Germinal center (tissue), 1 donor: ENCODE measurements at places on chromosomes 7 and 10.
A peak's percentile ranks its signal among the peaks of the same experiment; 100 is the strongest.

DNA sequence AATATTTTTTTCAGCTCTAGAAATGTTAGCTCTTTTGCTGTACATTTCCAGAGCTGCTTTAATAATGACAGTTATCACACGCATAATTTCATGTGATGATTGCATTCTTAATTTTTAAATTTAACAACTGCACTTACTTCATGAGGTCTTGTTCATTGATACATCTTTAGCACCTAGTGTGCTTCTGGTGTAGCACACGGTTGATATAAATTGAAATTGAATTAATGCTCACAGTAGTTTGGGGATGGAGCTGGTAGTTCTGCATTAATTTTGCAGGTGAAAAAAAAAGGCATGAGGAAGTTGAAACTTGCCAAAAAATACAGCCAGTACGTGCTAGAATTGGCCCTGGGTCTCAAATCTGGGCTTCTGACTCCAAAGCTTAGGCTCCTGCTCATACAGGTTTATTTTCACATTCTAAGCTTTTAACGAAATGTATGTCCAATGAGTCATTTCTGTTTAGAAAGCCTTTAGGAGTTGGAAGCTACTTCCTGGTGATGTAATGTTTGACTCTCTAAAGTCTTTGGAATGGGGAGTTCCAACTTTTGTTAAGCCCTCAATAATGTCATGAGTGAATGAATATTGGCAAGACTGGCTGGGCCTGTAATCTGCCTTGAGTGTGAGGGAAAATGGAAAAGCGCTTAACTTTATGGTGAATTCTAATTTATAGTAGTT is 62.5 kb downstream of the DAGLB start:
- DNase-seq = no peak

GRCh38 chr7:46169384-46169755 is 248.3 kb upstream of the IGFBP3 start:
- DNase-seq = no peak

DNA sequence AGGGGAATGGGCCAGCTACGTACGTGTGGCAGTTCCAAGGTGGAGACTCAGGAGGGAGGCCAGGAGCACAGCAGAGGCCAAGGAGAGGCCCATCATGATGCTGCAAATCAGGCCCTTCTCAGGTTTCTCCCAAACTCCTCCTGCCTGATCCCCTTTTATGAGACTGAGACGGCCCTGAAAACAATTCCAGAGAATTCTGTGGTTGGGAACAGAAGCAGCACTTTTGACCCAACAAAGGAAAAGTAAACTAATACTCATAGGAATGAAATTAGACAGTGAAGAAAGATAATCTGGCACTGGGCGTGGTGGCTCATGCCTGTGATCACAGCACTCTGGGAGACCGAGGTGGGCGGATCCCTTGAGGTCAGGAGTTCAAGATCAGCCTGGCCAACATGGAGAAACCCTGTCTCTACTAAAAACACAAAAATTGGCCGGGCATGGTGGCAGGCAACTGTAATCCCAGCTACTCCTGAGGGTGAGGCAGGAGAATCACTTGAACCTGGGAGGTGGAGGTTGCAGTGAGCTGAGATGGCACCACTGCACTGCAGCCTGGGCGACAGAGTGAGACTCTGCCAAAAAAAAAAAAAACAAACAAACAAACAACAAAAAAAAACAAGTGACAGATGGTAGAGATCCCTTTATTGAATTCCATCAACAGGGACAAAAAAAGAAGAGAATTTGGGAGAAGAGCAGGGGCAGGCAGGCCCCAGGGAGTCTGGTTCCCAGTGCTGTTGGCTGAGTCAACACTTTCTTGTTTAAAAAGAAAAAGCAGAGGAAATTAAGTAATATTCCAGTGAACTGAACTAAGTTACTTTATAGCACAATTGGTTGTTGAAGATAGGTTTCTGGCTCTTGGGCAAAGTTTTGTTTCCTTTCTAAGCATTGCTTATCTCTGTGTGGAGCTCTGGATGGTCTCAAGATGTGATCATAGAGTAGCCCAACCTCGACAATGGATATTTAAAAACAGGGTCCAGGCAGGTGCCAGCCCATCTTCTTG is at the start of gene CCL26:
Gene CCL26, minus strand, starts transcription at position 131 of the 997 bp plus-strand sequence. Its CDS starts 35 bp downstream, at position 96.
- no peak for DNase-seq

- no peak for DNase-seq
These were observed 37.6 kb downstream of the R3HCC1L start for GRCh38 chr10:98172073-98172472.

- no peak for DNase-seq
These were observed 521.9 kb downstream of the TYW1 start for GRCh38 chr7:67518580-67518979.

DNA sequence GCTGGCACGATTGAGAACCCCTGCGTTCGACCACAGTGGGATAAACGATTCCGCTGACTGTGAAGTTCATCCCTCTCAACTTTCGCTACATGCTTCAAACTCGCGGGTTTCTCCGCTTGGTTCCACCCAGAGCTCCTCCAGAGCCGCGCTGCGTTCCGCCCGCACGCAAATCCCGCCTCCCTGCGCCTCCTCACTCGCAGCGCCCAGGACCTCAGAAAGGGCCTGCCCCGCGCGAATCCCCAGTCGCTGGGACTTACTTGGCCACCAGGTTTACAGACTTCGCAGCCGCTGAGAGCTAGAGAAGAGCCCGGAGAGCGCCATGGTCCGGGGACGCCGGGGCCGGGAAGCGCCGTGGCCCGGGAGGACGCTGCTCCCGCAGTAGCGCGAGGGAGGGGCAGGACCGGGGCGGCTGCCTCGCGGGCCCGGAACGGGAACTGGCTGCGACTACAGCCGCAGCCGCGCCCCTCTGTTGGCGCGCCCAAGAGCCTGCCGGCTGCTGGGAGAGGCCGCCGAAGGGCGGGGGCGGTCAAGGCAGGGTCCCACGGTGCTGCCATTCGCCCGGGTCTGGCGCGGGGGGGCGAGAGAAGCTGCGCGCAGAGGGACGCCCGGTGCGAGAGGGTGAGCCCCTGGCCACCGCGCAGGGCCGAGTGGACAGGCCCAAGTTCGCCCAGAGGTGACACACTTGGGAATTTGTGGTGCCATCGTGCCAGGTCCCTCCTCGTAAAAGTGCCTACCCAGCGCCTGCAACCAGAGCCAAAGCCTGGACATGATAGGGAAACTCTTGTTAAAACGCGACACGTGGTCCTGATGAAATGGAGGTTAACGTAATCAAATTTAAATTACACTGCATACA is at the start of gene NOD1:
Gene NOD1, minus strand, starts transcription at position 436 of the 853 bp plus-strand sequence. CDS start 21,863 bp downstream, outside the sequence.
- DNase-seq = peak; percentile 75

GRCh38 chr10:52050429-52051047 is 263.5 kb upstream of the DKK1 start:
- DNase-seq = no peak

GRCh38 chr10:1048349-1048731 is 579 bp downstream of the IDI1 start:
- no peak for DNase-seq

GRCh38 chr10:119748871-119749270 is 23.0 kb downstream of the INPP5F start:
- DNase-seq = no peak

DNA sequence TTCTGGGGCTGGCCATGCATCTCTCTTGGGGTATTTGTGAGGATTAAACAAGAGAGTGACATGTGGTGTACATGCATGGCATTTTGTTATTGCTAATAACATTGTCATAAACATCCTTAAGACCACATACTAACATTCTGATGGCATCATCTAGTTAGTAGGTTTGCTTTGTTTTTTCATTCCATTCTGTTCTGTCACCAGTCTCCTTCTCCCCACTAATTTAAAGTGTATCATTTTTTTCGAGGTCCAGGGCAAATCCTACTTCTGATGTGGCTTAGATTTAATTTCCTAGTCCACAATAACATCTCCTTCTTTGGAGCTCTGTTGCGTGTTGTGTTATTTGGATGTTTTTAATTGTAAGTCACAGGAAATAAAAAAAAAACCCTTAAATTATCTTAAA is 248.1 kb downstream of the LRMDA start:
- no peak for DNase-seq

GRCh38 chr10:17783751-17784150 is 25.4 kb upstream of the MRC1 start:
- DNase-seq = no peak

GRCh38 chr7:111180338-111180737 is 89.4 kb downstream of the LRRN3 start:
- no peak for DNase-seq

DNA sequence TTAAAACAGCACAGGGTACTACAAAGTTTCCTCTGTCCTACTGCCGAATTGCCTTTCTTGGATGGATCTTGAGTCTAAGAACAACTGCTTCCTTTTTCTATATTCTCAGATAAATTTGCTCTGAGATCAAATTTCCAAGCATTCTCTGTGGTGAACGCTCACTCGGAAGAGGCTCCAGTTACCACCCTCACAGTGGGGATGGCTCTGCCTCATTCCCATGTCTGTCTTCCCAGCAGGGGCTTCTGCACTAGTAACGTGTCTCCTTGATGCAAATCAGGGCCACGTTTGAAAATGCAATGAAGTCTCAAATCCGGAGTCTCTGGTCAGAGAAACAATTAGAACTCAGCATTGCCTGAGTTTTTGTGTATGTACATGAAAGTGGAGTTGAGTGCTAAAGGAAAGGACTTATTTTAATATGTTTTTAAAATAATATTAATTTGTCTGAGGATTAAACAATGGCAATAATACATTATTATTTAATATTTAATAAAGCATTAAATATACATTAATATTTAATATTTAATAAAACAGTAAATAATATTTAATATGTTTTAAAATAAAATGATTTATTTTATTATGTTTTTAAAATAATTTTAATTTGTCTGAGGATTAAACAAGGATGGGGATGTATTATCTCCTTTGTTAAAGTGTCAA is 61.8 kb downstream of the INHBA start:
- no peak for DNase-seq

- no peak for DNase-seq
These were observed 7.4 kb upstream of the PTPRN2 start for GRCh38 chr7:158595068-158595467.

- DNase-seq = no peak
These were observed 1.9 kb upstream of the NRF1 start for GRCh38 chr7:129609666-129610065.

GRCh38 chr10:30940256-30940655 is 91.4 kb downstream of the ZNF438 start:
- DNase-seq = no peak

DNA sequence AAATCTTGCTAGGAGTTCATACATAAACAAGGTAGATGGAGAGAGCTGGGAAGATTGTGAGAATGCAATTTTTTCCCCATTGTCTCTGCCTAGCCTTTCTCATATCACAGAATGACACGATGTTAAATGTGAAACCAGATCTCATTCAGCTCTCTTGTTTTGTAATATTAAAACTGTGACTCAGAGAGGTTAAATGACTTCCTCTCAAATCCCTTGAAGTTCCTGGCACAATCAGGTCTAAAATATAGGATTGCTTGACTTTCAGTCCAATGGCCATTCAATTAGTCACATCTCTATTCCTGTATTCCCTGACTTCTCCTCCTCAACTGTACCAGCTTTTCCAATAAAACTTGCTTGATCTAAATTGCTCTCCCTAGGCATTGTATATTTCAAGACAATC is 3.1 kb downstream of the ANKRD22 start:
- no peak for DNase-seq

- no peak for DNase-seq
These were observed 85.5 kb upstream of the ADO start for GRCh38 chr10:62719061-62719460.

GRCh38 chr10:66805612-66806011 is 120.2 kb upstream of the LRRTM3 start:
- no peak for DNase-seq

DNA sequence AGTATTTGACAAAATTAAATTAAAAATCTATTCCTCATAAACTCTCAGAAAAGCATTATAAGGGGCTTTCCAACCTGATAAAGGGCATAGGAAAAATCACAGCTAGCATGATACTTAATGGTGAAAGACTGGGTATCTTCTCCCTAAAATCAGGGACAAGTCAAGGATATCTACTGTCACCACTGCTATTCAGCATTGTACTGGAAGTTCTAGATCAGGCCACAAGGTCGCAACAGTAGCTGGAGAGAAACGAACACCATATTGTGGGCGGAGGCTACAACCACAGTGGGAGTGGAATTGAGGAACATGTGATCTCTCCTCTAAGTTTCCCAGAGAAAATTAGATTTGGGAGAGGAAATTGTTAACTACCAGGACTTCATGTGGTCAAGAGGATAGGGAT is 70.0 kb upstream of the NAMPT start:
- no peak for DNase-seq

GRCh38 chr7:1192171-1192676 is 32.2 kb upstream of the ZFAND2A start:
- no peak for DNase-seq

DNA sequence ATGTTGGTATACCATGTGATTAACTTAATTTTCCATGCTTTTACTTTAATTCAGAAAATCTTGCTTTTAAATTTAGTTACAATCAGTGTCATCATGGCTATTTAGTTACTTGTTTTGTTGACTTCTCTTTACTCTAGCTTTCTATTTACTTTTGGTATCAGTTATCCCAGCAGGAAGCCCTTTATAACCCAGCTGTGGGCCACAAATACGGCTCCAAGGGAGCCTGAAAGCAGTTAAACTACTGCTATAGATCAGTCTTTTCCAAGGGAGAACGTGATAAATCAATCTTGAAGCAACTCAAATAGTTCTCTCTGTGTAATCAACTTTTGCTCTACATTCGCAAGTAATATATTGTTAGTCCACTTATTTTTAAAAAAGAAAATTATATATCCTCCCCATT is 287.4 kb downstream of the CACNA2D1 start:
- DNase-seq = no peak

DNA sequence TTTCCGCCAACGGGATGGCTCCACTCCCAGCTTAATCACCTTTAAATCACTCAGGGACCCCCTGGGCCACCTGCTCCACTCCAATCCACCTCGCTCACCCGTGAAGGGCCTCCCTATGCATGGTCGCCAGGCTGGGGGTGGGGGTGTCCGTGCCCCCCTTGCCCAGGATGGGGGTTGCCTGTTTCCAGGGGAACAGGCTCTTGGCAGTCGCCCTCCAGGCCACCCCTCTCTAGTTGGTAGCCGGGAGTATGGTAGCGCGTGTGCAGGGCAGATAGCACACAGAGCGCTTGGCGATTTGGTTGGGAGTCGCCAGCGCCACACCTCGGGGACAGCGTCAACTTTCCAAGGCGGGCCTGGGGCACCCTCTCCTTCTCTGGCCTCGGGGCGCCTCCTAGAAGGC is 134.9 kb upstream of the ZNF92 start:
- DNase-seq = no peak
